ENCODE measurements at places on chromosomes 7 and 10. TPM values are rescaled to one million over a fixed set of nuclear protein-coding genes. Genes with fewer than 3 reads are reported as not detected.

Gene SEMA3A
- total RNA-seq: 42.3 TPM

Gene CRHR2
- not detected for total RNA-seq

Gene SPAM1
- not detected for total RNA-seq

Gene LRRN3
- 42.8 TPM for total RNA-seq

Gene HOXA13
- total RNA-seq: not detected

Gene FFAR4
- total RNA-seq: not detected

Gene LDB1
- total RNA-seq: 40.6 TPM

Gene PLPP4
- 0.25 TPM for total RNA-seq

Gene MBL2
- total RNA-seq: not detected

Gene EMX2
- not detected for total RNA-seq

Gene CYP2C8
- not detected for total RNA-seq

Gene ADGRA1
- total RNA-seq: not detected

Gene RNF148
- 0.40 TPM for total RNA-seq

Gene EIF4EBP2
- 27.1 TPM for total RNA-seq

Gene ITPRID1
- not detected for total RNA-seq

Gene AKR1D1
- total RNA-seq: not detected

Gene PIK3CG
- 0.26 TPM for total RNA-seq

Gene CYP3A7
- total RNA-seq: not detected

Gene CTAGE8
- total RNA-seq: not detected

Gene MEST
- total RNA-seq: 2.0 TPM

Data from aortic smooth muscle cell (primary cell).